Stimulated activated CD4-positive, alpha-beta T cell treated with anti-CD3 and anti-CD28 coated beads, Interleukin-2, amount 100 ng/mL, for 48 hours (primary cell): ENCODE measurements at places on chromosomes 7 and 10.
A peak's percentile ranks its signal among the peaks of the same experiment; 100 is the strongest.

GRCh38 chr7:2718296-2718965 is 30.4 kb downstream of the AMZ1 start:
- no peak for DNase-seq

DNA sequence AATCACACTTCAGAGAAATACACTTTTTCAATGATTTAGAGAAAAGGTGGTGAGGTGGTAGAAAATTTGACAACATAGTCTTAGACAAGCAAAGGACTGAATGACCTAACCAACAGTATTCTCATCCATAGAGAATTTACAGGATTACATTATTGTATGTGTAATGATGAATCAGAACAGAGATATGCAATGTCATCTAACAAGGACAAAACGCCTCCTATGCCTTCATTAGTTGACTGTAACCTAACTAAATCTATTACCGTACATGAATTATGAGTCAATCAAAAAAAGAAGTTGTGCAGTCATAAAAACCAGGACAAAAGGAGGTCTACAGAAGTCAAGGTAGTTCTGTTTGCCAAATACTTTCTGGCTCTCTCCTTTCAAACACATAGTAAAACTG is 66.5 kb downstream of the RAB11FIP2 start:
- DNase-seq = no peak

- no peak for DNase-seq
These were observed 167.7 kb downstream of the EMX2 start for GRCh38 chr10:117710181-117710798.

DNA sequence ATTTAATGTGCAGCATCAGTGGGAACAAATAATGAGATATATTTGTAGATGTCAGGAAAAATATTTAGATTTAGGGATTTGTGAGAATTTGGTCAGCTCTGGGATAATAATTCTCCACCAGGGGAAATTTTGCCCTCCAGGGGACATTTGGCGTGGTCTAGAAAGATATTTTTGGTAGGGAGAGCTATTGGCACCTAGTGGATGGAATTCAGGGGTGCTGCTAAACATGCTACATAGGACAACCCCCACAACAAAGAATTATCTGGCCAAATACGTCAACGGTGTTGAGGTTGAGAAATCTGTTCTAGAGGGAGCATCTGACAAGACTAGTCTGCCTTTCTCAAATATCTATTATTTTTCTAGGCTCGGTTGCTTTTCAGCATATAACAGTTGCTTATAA is 2.1 kb downstream of the ADK start:
- no peak for DNase-seq

GRCh38 chr10:3791974-3792633 is 7.1 kb upstream of the KLF6 start:
- no peak for DNase-seq

GRCh38 chr10:13993673-13994089 is 337.0 kb downstream of the FRMD4A start:
- DNase-seq = no peak

DNA sequence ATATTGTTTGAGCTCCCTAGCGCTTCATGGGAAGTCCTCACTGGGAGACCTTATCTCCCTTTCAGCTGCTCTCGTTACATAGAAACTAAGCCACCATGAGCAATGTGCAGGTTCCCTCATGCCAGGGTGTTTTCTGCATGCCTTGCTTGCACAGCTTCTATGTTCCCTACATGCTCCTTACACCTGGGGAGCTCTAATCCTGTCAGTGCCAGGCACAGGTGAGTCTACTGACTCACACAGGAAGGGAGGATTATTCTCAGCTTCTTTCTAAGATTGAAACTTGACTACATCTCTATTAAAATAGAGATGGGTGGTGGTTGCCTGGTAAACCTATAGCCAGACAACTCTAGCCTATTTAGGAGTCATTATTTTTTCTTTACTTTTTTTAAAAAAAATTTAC is 375.7 kb upstream of the CDC14C start:
- no peak for DNase-seq

DNA sequence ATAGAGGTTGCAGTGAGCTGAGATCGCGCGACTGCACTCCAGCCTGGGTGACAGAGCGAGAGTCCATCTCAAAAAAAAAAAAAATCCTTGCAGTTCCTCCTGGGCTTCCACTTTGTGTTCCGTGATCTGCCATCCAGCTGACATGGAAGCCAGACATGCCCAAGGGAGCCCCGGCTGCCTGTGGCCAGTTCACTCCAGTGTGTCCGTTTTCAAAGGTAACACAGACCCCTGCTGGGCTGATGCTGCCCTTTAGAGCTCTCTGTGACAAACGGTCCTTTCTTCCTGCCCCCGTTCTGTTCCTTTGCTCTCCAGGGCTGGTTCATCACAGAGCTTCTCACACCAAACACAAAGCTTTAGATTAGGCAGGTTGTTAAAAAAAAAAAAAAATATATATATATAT is 130.8 kb downstream of the CUL2 start:
- DNase-seq = no peak

- no peak for DNase-seq
These were observed 25.1 kb downstream of the MRPS24 start for GRCh38 chr7:43844257-43844656.

- no peak for DNase-seq
These were observed at the start of gene ZNF467 for GRCh38 chr7:149773446-149774236. TSS of gene ZNF467 (minus strand) at chr7:149773588. CDS start at chr7:149771032, 2,556 bp downstream.

GRCh38 chr10:63633677-63634487 is 112.7 kb downstream of the REEP3 start:
- DNase-seq = no peak

GRCh38 chr7:64618785-64619456 is 47.0 kb upstream of the ZNF107 start:
- peak; percentile 3 for DNase-seq

GRCh38 chr10:102449321-102450123 is 1.8 kb downstream of the C10orf95 start:
- peak; percentile 75 for DNase-seq

GRCh38 chr7:149450821-149451220 is 10.0 kb downstream of the ZNF777 start:
- no peak for DNase-seq

DNA sequence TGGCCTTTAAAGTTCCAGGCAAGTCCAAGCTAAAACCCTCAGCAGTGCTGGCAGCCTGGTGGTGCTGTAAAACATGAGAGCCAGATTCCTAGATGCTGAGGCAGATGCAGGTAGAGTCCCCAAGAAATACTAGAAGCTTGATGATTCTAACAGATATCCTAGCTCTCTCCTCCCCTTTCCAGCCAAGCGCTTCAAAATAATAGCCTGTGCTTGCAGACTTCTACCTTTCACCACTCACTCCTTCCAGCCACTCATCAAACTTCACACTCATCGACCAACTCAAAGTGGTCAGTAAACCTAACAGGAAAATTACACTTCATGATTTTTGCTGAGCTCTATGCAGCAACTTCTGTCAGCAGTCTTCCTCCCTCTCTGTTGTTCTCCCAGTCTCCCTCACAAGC is 50.2 kb downstream of the LMBR1 start:
- no peak for DNase-seq

GRCh38 chr7:27121684-27122076 is 8.9 kb downstream of the HOXA4 start:
- DNase-seq = no peak

DNA sequence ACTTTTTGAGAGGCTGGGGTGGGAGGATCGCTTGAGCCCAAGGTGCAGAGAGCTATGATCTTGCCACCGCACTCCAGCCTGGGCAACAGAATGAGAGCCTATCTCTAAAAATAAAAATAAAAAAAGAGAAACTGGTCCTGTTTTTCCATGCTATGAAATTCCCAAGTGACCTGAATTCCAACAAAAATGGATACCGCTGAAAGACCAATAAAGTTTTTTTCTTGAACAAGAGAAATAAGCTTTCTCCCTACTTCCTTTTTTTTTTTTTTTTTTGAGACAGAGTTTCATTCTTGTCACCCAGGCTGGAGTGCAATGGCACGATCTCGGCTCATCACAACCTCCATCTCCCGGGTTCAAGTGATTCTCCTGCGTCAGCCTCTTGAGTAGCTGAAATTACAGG is 12.5 kb upstream of the SEPHS1 start:
- DNase-seq = no peak

GRCh38 chr7:100493476-100494264 is 9.9 kb downstream of the NYAP1 start:
- peak; percentile 51 for DNase-seq

- no peak for DNase-seq
These were observed 29.0 kb downstream of the PRPF18 start for GRCh38 chr10:13615650-13616300.

GRCh38 chr10:52951824-52952223 is 179.2 kb upstream of the MBL2 start:
- DNase-seq = no peak

- DNase-seq = no peak
These were observed 16.6 kb downstream of the RPP38 start for GRCh38 chr10:15113766-15114165.

GRCh38 chr10:119466655-119467054 is 75.9 kb downstream of the RGS10 start:
- peak; percentile 18 for DNase-seq

DNA sequence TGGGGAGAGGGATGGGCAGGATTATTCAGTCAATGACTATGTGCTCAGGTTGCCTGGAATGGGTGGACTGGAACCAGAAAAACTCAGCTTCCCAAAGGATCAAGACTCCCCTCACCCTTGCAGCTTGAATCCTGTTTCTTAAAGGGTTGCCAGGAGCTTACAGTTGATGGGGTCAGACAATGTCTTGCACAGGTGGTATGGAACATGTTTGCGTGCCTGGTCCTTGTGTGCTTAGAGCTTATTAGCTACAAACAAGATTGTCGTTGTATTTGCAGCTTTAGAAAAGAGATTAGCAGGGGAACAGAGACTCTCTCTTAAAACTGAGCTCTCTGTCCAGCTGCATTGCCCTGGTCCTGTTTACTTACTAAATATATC is 56.9 kb downstream of the PRR15 start:
- no peak for DNase-seq

GRCh38 chr10:62996925-62997324 is 136.2 kb upstream of the NRBF2 start:
- no peak for DNase-seq

- no peak for DNase-seq
These were observed 417.9 kb upstream of the LRGUK start for GRCh38 chr7:133709036-133709880.
